Fibroblast of skin of scalp (primary cell): ENCODE measurements at places on chromosomes 5 and 9.

- DNase-seq, result peak; percentile 55
Measured at GRCh38 chr5:7876867-7877266, 7.9 kb downstream of the MTRR start.

- no peak for DNase-seq
Measured at GRCh38 chr9:122106576-122106975, 13.5 kb upstream of the TTLL11 start.

GRCh38 chr9:128528445-128529160 is 23.8 kb upstream of the SPTAN1 start:
- DNase-seq, result no peak

DNA sequence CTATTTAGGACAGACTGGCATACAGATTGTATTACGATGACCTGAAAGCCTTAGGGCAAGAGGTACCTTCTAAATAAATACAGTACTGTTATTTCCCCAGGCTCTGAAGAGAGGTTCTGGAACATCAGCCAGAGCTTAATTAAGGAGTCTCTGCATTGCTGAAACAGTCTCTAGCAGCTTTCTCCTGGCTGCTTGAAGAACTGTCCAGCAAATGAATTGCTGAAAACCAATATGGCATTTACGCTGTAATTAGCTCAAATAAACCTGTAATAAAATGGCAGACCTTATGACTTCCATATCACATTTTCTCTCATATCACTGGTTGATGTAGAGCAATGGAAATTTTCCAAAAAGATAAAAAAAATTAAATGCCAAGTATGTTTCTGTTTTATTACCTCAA is 636.3 kb downstream of the GABRG2 start:
- DNase-seq, result no peak
